ENCODE measurements at places on chromosomes 4 and X. TPM values are rescaled to one million over a fixed set of nuclear protein-coding genes. Genes with fewer than 3 reads are reported as not detected.

The AREG gene
- not detected for total RNA-seq

The P2RY8 gene
- 0.16 TPM for total RNA-seq

The QRFPR gene
- not detected for total RNA-seq

The PSAPL1 gene
- total RNA-seq = not detected

The COX7B2 gene
- not detected for total RNA-seq

The DMP1 gene
- 0.16 TPM for total RNA-seq

All from occipital lobe (tissue), 3 donors.